ENCODE measurements at places on chromosomes 5 and 9. TPM values are rescaled to one million over a fixed set of nuclear protein-coding genes. Genes with fewer than 3 reads are reported as not detected.

The IL4 gene
- not detected for total RNA-seq

- no peak for DNase-seq
Observed at GRCh38 chr5:72628771-72629371, 121.7 kb upstream of the ZNF366 start.

DNA sequence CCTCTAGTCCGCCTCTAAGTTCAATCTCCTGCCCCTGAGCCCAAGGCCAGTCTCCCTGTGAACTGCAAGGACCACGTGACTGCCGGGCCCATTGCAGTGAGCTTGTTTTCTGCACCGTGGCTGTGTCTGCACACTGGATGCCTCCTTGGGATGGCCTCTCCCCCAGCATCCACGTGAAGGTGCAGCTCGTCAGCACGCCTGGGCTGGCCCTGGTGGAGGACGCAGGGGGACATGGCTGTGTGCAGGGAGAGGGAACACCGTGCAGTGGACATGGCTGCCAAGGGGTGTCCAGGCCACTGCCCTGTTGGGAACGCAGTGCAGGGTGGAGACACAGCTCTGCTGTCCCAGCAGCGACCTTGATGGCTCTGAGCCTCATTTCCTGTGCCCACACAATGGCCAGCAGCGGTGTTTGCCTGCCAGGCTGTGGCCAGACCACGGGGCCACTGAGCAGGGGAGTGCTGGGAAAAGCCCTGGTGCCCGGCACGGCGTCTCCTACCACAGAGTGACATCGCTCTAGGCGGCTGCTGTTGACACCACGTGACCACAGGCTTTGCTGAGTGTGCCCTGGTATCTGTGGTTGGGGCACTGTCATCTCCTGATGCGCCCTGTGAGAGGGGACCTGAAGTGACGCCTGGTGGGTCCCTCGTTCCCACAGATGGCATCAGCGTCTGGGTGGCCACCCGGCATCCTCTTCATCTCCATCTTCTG, 26.9 kb upstream of the EXOC3 start:
- DNase-seq, result peak; percentile 73

GRCh38 chr9:131667576-131667975, 72.3 kb downstream of the RAPGEF1 start:
- no peak for DNase-seq

Measured in natural killer cell treated with Interleukin-12 subunit alpha and Interleukin-12 subunit beta and Interleukin-15 and Interleukin-18, amount 100 ng/mL, for 72 hours (primary cell).